NCI-H1417 (cell line): ENCODE measurements at places on chromosomes 12 and 14.

GRCh38 chr12:38771871-38772270 is 133.5 kb downstream of the CPNE8 start:
- DNase-seq, result no peak

DNA sequence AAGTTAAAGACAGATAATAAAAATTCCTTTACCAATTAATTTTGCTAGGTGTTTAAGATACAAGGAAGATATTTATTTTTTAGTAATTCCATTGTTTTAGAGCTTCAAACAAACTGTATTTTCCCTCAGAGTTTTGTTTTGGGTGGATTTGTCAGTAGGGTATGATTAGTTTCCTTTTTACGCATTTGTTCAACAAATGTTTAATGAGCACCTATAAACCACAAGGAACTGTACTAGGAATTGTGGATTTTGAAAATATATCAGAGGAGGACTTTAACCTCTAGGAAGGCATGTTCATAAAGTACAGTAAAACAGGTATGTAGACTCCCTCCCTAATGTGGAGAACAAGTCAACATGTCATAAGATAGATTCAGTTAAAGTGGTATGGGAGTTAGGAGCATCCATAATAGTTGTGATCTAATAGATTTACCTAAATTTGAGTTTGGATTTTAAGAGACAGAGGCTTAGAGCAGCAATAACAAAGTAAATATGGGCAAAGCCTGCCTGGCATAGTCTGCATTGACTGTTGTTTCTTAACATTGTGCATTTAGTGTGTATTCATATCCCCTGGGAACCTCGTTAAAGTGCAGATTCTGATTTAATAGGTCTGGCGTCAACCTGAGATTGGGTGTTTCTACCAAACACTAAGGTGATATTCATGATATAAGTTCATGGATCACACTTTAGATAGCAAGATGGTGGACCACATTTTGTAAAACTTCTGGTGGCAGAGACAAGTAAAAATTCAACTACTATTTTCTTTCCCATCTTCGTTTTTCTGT is 232.0 kb downstream of the ERC1 start:
- no peak for DNase-seq

- no peak for DNase-seq
Observed at GRCh38 chr12:64814432-64814831, 10.0 kb upstream of the TBC1D30 start.

DNA sequence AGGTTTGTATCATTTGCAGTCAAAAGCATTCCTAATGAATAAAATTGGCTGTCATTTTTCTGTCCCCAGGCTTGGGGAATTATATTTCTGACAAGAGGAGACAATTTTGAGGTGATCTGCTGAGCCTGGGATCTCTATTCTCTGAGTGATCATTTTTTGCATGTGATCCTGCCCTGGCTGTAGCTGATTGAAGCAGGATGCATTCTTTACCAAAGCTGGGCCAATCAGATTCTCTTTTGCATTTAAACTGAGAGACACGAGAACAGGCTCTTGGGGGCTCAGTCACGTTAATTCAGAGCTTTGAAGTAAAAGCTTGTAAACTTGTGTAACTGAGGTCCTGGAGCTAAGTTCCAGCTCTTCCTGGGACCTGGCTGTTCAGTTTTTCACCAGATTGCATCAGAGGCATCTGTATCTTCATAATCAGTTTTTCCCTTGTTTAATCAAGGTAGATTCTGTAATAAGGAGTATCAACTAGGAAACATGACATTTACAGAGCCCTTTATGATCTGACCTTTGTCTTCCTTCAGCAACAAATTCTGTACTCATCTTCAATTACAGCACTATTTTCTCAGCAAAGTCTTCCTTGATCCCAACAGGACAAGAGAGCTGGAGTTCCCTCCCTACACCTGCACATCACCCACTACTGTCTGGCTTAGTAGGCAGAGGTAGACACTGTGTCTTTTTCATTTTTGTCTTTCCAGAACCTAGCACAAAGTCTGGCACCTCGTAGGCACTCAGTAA is 35.0 kb upstream of the MANSC4 start:
- DNase-seq, result no peak

DNA sequence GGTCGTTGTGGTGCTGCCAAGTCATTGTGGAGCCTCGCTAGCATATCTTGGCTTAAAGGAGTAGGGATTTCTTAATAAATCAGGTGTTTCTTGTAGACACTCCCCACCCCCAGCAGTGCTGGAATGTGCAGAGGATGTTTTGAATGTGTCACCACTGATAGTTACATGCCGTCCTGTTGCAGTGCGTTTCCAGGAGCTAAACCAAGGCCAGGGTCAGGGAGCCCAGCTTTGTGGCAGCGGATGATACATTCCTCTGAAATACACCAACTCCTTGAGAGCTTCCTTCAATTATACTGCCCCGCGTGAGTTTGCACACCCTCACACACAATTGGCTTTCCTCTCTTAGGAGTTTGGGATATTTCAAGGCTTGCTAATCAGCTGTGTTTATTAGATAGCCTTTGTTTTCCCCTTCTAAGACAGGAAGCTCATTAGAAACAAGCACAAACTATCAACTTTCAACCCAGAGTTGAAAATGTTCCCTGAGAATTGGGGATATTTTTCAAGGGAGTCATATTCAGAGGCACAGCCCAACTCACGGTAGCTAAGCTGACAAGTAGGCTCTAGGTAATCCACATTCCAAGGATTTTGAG is 154.9 kb downstream of the C12orf75 start:
- no peak for DNase-seq

DNA sequence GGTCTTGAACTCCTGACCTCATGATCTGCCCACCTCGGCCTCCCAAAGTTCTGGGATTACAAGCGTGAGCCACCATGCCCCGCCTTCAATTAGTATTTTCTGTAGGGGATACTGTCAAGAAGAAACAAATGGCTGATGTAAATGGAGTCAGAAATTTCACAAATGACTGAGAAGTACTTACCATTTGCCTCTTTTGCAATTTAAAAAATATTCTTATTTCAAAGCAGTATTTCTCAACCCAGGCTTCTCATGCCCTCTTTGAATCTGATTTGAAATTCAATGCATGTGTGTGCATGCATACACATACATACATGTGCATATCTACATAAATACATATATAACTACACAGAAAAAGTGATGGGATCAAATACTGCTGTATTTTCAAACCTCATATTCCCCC is 4.4 kb downstream of the PSMA6 start:
- no peak for DNase-seq

DNA sequence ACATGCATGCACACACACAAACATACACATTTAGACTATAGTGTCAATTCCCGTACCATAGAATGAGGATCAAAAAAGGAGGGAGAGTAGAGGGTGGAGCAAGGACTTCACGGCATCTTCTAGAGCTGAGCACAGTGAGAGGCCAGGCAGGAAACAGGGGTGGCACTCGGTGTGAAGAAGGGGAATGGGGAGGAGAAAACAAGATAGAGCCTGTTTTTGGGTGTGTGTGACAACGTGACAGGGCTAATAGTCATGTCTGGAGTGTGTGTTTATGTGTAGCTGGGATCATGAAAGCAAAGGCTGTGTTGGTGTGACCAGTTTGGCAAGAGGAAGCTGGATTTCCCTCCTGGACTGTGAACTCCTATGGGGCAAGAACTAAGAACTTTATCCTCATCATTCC is 9.9 kb upstream of the ACVR1B start:
- DNase-seq, result no peak

- DNase-seq, result peak; percentile 33
Observed at GRCh38 chr14:99425272-99425681, 55.4 kb downstream of the SETD3 start.

DNA sequence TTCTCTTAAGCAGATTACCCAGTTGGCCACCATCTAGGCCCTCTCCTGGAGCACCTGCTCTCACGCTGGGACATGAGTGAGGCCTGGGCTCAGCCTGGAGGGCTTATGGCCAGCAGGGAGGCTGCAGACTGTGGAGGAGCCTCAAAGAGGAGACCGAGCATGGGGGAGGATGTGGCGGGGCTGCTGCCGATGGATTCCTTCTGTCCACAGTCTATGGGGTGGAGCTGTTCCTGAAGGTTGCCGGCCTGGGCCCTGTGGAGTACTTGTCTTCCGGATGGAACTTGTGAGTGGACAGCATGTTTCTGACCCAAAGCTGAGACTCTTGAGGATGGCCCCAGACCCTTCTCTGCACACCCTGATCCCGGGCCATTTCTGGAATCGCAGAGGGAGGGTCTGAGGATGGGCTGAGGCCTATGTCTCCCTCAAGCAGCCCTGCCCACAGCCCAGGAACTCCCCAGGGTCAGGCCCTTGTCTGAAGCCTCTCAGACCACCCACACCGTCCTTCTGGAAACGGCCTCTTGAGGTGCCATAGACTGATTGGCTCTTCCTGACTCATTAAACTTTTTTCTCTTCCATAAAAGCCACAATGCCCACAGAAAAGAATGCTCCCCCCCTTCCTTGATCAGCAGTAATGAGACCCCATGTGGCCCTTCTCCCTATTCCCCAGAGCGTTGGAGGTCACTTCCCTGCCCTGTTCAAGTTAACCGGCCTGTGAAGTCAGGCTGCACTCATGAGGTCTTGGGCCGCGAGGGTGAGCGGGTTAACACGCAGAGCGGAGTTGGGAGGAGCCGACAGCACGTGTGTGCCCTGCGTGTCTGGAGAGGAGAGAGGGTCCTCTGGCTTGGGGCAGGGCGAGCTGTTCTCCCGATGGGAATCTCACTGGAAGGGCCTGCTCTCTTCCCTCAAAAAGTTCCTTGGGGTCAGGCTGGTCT is 49.0 kb downstream of the SLC8B1 start:
- DNase-seq, result no peak

GRCh38 chr14:29806124-29806517 is 121.5 kb downstream of the PRKD1 start:
- DNase-seq, result no peak

DNA sequence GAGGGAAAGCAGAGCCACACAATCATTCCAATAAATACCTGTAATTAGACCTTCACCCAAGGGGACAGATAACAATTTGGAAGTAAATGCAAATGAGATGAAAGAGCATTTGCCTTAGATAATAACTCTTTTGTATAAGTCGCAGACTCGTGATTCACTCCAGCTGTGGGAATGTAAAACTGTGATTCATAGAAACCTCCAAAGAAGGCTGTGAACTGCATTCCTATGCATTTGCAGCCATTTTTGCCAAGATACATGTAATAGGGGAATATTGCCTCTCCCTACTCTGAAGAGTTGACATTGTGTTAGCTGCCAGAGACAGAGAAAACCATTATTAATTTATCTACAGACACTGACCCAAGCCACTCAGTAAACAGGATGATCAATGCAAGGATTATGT is 181.9 kb upstream of the ARHGAP5 start:
- no peak for DNase-seq

- no peak for DNase-seq
Observed at GRCh38 chr12:123106640-123107359, 44.1 kb downstream of the PITPNM2 start.
